Stimulated activated CD8-positive, alpha-beta memory T cell treated with anti-CD3 and anti-CD28 coated beads, Interleukin-7, amount 100 ng/mL, for 48 hours (primary cell): ENCODE measurements at places on chromosomes 16 and 17.

DNA sequence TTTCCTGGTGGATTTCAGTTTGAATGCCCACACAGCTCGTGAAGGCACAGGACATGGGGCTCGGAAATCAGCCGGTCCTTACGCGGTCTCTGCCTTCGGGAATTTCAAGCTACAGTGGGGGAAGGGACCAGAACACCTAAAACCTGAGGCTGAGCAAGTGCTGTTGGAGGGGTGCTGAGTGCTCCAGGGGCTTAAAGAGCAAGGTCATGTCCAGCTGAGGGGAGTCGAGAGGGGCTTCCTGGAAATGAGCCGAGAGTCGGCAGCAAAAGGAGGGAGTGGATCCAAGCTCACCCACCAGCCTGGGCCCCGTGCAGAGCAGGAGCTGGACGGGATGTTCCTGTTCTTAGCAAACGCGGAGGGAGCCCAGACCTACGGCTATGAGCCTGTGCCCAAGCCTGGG lies 73.2 kb upstream of the RPL38 start:
- no peak for DNase-seq

DNA sequence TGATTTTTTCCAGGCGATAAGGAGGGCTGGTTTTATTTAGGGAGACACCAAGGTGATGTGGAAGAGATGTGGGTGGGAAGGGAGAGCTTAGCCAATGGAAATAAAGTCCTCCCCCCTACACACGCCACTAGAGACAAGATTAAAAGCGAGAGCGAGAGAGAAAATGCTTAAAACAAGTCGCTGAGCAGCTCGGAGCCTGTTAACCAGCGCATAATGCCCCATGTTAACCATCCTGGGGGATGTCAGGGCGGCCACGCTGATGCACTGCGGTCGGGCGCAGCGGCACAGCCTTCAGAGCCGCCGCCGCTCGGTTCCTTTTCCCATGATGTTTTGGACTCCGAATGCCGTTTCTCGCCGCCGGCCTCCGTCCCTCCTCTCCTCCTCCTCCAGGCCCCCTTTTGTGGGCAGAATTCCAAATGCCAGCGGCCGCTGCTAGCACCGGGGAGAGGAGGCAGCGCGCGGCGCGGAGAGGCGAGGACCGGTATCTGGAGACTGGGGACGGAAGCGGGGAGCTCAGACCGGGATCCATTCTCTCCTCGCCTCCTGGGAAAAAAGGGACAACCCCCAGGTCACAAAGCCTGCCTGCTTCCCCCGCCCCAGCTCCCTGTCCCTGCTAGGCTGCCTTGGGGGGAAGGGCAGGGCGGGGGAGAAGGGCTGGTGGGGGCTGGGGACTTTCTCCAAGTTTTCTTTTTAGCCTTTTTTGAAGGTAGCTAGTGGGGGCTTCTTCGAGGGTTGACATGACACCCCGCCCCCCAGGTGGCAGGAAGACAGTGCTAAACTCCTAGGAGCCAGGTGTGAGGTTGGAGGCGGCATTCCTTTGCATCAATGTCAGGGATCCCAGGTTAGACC lies 98.1 kb upstream of the CCL2 start:
- no peak for DNase-seq

DNA sequence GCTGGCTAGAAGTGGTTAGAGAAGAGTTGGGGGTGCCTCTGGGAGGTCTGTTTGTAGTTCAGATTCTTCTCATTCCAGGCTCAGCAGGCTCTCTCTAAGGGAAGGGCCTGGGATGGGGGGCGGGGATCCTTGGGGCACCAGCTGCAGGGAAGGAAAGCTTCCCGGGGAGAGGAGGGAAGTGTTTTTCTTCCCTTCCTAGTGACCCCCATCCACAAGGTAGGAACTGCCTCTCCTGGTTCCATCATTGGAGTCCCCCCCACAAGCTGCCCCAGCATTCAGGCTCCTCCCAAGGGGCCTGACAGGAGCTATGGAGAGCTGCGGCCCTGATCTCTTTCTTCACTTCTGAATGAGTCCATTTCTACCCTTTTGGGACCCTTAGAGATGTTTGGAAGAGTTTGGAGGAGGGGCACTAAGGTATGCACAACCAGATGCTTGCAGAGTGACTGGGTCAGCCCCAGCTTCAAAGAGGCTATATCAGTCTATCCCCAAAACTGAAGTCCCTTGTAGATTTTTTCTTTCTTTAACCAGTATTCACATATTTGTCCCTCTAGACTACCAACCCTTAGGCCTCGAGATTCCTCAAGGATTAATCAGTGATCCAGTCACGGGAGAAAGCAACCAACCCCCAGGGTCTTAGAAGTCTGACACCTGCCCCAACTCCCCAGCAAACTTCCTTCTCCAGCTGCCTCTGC lies 13.9 kb upstream of the FZD2 start:
- DNase-seq: no peak

- DNase-seq: no peak
Measured at GRCh38 chr17:64540118-64540776, 33.5 kb downstream of the CEP95 start.

DNA sequence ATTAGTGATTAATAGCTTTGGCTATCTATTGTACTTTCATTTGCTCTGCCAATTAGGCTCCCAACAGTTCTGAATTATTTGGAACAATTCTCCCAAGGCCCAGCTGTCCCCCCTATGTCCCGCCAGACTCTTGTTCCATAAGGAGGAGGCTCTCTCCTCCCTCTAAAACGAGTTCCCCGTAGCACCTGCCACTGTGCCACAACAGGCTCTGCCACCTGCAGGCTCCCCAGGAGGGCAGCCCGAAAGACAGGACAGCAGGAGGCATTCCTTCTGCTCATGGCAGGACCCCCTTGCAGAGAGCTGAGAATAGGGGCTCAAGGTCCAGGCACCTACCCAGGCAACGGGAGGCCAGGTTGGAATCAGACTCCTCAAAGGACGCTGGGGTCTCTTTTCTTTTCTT lies 9.0 kb downstream of the PITPNM3 start:
- no peak for DNase-seq

DNA sequence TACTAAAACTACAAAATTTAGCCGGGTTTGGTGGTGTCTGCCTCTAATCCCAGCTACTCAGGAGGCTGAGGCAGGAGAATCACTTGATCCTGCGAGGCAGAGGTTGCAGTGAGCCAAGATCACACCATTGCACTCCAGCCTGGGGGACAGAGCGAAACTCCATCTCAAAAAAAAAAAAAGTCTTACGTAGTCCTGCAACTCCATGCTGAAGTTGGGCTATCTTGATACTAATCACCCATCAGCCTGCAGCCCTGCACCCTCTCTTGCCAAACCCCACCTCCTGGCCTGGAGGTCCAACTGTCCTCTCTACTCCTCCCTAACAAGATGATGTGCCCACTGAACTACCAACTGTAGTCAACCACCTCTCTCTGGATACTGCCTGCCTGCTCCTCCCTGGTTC lies 4.8 kb downstream of the TMEM170A start:
- DNase-seq: no peak

GRCh38 chr16:86758932-86759331 lies 180.6 kb downstream of the FOXL1 start:
- DNase-seq: no peak

- no peak for DNase-seq
Measured at GRCh38 chr17:70256751-70257150, 87.4 kb downstream of the KCNJ2 start.

- peak; percentile 89 for DNase-seq
Measured at GRCh38 chr17:62653002-62653825, 25.7 kb downstream of the MRC2 start.

DNA sequence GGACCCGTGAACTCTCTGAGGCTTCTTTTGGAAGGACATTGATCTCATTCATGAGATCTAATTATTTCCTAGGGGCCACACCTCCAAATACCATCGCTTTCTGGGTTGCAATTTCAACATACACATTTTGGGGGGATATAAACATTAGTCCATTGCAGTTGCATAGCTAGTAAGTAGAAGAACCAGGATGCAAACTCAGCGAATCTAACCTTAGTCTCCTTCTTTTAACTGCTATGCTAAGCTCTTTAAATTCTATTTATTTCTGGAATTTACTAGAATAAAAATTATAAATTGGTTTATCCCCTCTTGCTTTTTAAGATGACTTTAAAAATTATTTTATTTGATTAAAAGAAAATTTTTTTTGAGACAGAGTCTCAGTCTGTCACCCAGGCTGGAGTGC lies 232.5 kb upstream of the EEF2KMT start:
- DNase-seq: no peak

GRCh38 chr17:57965521-57966160 lies 10.4 kb upstream of the CUEDC1 start:
- DNase-seq: no peak

GRCh38 chr17:67632141-67632540 lies 85.6 kb upstream of the NOL11 start:
- DNase-seq: no peak

GRCh38 chr17:15319452-15320010 lies 21.9 kb downstream of the TEKT3 start:
- no peak for DNase-seq

- no peak for DNase-seq
Measured at GRCh38 chr17:82605939-82606600, 42.2 kb downstream of the WDR45B start.

- DNase-seq: no peak
Measured at GRCh38 chr17:75116737-75117136, 7.0 kb downstream of the ARMC7 start.

DNA sequence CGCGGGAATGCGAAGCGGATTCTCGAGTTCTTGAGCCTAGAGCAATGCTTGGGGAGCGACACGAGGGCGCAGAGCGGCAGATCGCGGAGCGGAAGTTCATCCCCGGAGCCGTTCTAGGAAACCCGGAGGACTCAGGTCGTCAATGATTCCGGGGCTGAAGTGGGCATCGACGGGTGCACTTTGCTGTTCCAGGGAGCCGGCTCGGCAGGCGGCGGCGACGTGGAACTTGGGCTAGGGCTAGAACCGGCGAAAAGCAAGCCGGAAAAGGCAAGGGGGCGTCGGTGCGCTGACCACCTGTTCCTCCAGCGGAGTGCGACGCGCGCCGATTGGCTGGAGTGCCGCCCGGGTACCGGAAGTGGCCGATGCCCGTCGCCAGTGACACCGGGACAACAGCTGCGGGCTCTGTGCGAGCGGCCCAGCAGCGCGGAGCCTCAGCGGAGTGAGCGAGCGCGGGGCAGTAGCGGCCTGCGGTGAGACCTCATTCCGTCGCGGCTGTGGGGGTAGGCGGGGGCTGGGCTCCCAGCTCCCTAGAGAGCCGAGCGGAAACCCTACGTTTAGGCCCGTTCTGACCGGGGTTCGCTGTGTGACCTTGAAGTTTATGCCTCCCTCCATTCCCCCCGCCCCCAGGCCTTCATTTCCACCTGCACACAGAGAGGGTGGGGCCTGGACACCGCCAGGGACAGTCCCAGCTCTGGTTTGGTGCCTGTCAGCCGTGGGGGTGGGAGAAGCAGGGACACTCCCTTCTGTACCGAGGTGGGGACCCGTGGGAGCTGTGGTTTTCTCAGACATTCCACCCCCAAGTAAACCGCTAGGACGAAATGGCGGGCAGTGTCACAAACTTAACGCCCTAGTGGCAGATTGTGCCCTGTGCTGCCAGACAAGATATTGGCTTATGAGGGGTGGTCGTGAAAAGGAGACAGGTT lies at the start of gene ZFP3:
Gene ZFP3, plus strand, starts transcription at position 362 of the 923 bp plus-strand sequence. CDS start 13,038 bp downstream, outside the sequence.
- peak; percentile 62 for DNase-seq

DNA sequence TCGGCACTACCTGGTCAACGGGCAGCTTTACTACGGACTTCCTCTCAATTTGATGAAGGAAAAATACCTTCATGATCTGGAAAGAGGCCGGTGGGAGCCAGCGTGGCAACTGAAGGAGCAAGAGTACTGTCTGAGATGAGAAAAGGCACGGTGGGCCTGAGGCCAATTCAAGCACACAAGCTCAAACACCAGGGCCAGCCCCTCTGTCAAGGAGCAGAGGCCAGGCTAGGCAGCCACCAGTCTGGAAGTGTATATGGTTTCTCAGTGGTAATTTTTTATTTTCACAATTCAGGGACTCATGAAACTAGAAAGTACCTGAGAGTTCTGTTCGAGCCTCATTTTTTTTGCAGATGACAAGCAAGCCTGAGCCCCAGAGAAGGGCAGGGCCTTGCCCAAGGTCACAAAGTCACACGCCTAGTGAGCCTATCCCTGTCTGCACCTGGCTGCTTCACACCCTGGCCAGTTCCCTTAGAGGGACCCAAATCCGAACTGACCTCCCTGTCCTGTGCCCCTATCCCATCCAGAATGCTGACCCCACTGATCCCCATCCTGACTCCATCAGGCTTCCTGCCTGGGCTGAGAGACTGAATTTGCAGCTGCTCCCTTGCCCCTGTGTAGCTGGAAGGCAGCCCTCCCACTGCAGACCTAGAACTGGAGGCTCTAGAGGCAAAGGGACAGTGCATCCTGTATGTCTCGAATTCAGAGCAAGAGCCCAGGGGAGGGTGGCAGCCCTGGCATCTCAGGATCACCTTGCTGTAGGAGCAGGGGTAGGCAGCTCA lies 4.8 kb upstream of the TBX2 start:
- no peak for DNase-seq

GRCh38 chr16:65312071-65312470 lies 190.2 kb upstream of the CDH11 start:
- no peak for DNase-seq

GRCh38 chr17:29592850-29593551 lies at the start of gene ANKRD13B:
ANKRD13B (plus strand) TSS chr17:29593132; CDS start chr17:29593622, 490 bp downstream.
- DNase-seq: no peak

- DNase-seq: no peak
Measured at GRCh38 chr17:67151717-67152116, 93.3 kb downstream of the HELZ start.

DNA sequence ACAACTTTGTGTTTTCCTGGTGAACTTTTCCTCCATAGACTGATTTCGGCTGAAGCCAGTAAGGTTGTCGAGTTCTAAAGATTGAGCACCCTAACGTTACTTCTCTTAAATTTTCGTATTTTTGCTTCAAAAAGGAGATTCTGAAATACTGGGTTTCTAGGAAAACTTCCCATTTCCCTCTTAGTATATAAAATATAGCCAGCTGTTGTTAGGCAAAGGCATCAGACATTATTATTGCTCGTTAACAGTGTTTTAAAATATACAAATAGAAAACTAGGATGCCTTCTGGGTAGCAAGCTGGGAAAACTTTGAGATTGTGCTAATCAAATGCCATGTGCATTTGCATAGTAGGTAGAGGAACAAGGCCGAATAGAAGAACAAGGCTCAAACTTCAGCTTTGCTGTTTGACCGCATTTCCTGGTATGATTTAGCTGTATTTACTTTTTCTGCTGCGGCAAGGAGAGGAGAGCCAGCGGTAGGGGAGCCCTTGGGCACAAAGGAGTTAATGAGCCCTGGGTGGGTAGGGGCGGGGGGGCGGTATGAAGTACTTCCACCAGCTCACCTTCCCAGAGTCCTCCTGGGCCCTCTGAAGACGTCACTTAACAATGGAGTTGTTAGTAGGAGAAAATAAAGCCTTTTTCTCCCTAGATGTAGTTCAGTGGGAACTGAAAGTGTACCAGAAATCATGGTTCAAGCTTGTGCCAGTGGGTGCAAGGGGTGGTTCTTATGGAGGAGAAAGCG lies 151.9 kb downstream of the MSI2 start:
- DNase-seq: no peak
